ENCODE measurements at places on chromosomes 6 and 20.

- H3K27me3 ChIP-seq, result no peaks in the 10 kb centered on the region
- H3K36me3 ChIP-seq, result no peaks in the 10 kb centered on the region
- H3K4me3 ChIP-seq, result no peak overlapping the region
- H3K4me1 ChIP-seq, result peaks cover 5% of the 10 kb centered on the region
These were observed 5.1 kb downstream of the VPS16 start for GRCh38 chr20:2845607-2846006.

GRCh38 chr20:24738058-24738775 is 210.9 kb upstream of the CST7 start:
- H3K27ac ChIP-seq, result no peak overlapping the region
- no peaks in the 10 kb centered on the region for H3K27me3 ChIP-seq
- H3K4me3 ChIP-seq, result no peak overlapping the region
- H3K4me1 ChIP-seq, result no peaks in the 10 kb centered on the region

GRCh38 chr6:31321820-31322219 is 35.2 kb downstream of the HLA-B start:
- no peak for DNase-seq
- H3K36me3 ChIP-seq, result no peaks in the 10 kb centered on the region
- no peak overlapping the region for H3K27ac ChIP-seq
- no peaks in the 10 kb centered on the region for H3K27me3 ChIP-seq
- no peak overlapping the region for H3K4me3 ChIP-seq
- no peaks in the 10 kb centered on the region for H3K4me1 ChIP-seq

GRCh38 chr6:158941246-158941645 is 58.8 kb downstream of the RSPH3 start:
- H3K27ac ChIP-seq, result no peak overlapping the region
- H3K4me1 ChIP-seq, result no peaks in the 10 kb centered on the region
- no peak for DNase-seq
- H3K36me3 ChIP-seq, result no peaks in the 10 kb centered on the region
- no peak overlapping the region for H3K4me3 ChIP-seq

GRCh38 chr6:69796073-69796641 is 653 bp downstream of the LMBRD1 start:
- peak; percentile 73 for DNase-seq
- H3K4me3 ChIP-seq, result peak overlapping the region; percentile 68
- H3K27ac ChIP-seq, result peak overlapping the region; percentile 90
- no peaks in the 10 kb centered on the region for H3K36me3 ChIP-seq

- H3K36me3 ChIP-seq, result no peaks in the 10 kb centered on the region
- H3K27ac ChIP-seq, result no peak overlapping the region
- no peaks in the 10 kb centered on the region for H3K27me3 ChIP-seq
- no peak for DNase-seq
- H3K4me3 ChIP-seq, result no peak overlapping the region
These were observed 59.1 kb upstream of the F13A1 start for GRCh38 chr6:6379573-6379972.

Data from ascending aorta (tissue), 2 donors.